Caco-2 (cell line): ENCODE measurements at places on chromosomes 2 and 18.

- DNase-seq, result no peak
Observed at GRCh38 chr2:106863387-106863786, 22.6 kb downstream of the ST6GAL2 start.

DNA sequence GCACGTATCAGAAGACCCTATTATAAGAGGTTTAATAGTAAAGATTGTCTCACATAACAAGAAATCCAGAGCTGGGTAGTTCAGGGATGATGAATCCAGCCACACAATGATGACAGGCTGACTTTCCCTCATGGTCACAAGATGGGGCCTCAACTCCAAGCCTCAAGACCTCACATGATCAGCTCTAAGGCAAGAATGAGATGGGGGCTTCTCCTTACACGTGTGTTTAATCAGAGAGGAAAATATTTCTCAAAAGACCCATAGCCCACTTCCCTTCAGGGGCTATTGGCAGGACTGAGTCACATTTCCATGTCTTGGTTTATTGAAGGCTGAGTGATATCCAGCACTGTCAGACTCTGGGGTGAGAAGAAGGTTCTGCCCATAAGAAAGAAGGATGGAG lies 100.2 kb upstream of the FOSL2 start:
- DNase-seq, result no peak

GRCh38 chr2:193088026-193088425 lies 893.3 kb upstream of the TMEFF2 start:
- DNase-seq, result no peak

- no peak for DNase-seq
Observed at GRCh38 chr2:10502803-10503107, 54.6 kb upstream of the ODC1 start.

DNA sequence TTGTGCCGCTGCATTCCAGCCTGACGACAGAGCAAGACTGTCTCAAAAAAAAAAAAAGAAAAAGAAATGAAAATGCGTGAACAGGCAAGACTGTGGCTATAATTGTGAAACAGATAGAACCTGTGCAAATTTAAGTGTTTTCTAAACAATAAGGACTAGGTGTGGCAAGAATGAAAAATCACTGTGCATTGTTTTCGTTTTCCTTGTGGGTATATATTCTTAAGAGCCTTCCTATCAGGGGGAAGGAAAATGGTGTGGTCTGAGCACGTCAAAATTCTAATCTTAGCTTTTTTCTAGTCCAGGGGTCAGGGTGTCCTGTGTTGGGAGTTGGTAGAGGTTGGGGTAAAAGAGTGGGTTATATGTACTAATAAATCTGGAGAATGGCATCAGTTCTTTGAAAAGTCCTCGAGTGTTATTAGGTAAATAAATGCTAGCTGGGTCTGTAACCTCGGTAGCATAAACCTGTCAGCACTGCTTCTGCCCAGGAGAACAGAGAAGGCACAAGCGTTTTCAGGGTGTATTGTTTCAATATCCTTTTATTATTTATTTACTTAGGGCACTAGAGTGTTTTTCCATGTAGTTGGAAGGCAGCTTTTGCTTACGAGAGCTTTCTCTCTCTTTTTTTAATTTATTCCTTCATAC lies 11.6 kb downstream of the ATP6V1C2 start:
- no peak for DNase-seq

GRCh38 chr2:228377533-228377932 lies 196.0 kb upstream of the SPHKAP start:
- no peak for DNase-seq

DNA sequence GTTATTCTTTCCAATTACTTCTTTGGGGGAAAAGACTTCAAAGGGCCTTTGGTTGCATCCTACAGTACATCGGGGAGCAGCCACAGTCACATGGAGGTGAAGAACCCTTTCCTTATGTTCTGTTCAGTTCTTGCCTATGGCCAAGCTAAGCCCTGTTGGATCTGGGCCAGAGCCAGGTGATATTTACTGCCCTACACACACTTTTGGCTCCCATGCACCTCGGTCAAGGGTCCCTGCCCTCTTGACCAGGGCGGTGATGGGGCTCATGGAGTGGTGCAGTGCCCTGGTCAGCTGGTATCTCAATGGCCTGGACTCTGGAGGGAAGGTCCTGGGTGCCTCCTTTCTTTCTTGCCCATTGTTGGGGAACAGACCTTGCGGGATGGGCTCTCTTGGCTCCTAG lies 98.7 kb downstream of the VAPA start:
- DNase-seq, result no peak
